Right cardiac atrium (tissue), 5 donors: ENCODE measurements at places on chromosomes 4 and X. TPM values are rescaled to one million over a fixed set of nuclear protein-coding genes. Genes with fewer than 3 reads are reported as not detected.

GRCh38 chr4:91233164-91233563 lies 1070.6 kb upstream of the GRID2 start:
- no peak for DNase-seq

GRCh38 chr4:64000241-64000640 lies 409.0 kb downstream of the TECRL start:
- no peak for DNase-seq

DNA sequence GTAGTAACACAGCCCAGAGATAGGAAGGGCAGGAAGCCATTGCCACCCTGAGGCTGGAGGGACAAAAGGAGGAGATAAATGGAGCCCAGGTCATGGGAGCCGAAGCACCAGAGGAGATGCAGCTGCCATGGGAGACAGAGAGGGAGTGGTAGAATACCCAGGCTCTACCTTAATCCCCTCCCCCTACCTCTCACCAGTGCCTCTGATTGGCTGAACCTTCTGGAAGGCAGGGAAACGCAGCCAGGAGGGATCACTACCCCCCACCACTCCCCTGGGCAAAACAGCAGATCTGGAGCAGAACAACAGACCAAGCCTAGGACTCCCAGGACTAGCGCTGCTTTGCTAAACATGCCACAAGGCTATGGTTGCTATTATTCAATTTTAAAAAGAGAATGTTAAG lies 114.2 kb downstream of the ZNF827 start:
- no peak for DNase-seq

DNA sequence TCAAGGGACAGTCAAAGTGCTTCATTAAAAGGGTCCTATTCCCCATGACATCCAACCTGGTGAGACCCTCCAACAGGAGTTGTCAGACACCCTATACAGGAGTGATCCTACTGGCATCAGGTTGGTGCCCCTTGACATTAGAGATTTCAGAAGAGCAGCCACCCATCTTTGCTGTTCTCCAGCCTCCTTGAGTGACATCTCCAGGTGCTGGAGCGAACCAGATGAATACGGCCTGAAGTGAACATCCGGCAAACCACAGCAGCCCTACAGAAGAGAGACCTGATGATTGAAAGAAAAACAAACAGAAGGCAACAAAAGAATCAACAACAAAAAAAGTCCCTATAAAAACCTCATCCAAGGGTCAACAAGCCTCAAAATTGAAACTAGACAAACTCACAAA lies 146.1 kb upstream of the PBDC1 start:
- DNase-seq, result no peak

DNA sequence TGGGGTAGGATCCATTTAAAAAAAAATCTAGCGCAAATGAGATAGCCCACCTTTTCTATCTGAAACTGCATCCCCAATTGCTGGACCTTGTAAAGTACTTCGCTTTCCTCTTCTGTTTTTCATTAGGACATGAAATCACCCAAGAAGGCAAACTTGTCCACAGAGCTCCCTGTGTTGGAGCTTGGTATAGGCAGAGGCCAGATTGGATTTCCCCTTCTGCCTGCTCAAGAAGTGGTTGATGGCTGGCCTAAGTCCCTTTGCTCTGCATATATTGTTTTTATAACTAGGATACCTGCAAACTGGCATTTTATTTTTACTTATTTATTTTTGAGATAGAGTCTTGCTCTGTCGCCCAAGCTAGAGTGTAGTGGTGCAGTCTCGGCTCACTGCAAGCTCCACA lies 28.4 kb downstream of the RNF4 start:
- DNase-seq, result no peak

DNA sequence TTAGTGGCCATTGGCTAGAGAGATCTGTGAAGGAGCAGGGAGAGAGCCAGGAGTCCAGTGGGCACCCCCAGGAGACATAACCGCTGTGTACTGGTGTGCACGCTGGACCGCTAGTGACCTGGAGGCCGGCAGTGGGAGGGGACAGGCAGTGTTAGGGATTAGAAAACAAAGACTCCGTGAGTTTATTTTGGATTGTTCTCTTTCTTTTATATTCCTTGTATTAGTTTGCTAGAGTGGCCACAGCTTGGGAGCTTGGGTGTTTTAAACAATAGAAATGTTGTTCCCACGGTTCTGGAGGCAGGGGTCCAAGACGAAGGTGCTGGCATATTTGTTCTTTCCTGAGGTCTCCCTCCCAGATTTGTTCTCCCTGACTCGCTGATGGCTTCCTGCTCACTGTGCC lies 266.4 kb downstream of the RAPGEF2 start:
- DNase-seq, result no peak

GRCh38 chrX:67613996-67614395 lies 70.2 kb downstream of the AR start:
- DNase-seq, result no peak

- peak; percentile 86 for DNase-seq
These were observed 1.0 kb downstream of the FAT4 start for GRCh38 chr4:125315576-125316400.

DNA sequence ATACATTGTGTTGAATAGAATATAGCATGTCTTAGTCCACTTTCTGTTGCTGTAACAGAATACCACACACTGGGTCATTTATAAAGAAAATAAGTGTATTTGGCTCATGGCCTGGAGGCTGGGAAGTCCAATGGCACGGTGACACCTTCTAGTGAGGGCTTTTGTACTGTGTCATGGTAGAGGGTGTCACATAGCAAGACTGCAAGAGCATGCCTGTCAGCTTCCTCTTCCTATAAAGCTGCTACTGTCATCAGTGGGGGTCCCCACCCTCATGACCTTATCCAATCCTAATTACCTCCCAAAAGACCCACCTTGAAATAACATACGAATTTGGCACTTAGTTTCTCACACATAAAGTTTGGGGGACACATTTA lies 193.2 kb downstream of the PTTG2 start:
- DNase-seq, result no peak

- no peak for DNase-seq
These were observed 13.1 kb upstream of the MAGEA4 start for GRCh38 chrX:151899622-151900021.

Gene AREG
- polyA plus RNA-seq, result 11.3 TPM

Gene CSAG2
- polyA plus RNA-seq, result not detected

Gene SH3TC1
- polyA plus RNA-seq, result 5.4 TPM

Gene TRIM60
- polyA plus RNA-seq, result not detected

Gene CT45A1
- polyA plus RNA-seq, result not detected
